ENCODE measurements at places on chromosomes 3 and 15. TPM values are rescaled to one million over a fixed set of nuclear protein-coding genes. Genes with fewer than 3 reads are reported as not detected.

GRCh38 chr3:129690963-129691362 lies 84.5 kb upstream of the PLXND1 start:
- no peak for DNase-seq

DNA sequence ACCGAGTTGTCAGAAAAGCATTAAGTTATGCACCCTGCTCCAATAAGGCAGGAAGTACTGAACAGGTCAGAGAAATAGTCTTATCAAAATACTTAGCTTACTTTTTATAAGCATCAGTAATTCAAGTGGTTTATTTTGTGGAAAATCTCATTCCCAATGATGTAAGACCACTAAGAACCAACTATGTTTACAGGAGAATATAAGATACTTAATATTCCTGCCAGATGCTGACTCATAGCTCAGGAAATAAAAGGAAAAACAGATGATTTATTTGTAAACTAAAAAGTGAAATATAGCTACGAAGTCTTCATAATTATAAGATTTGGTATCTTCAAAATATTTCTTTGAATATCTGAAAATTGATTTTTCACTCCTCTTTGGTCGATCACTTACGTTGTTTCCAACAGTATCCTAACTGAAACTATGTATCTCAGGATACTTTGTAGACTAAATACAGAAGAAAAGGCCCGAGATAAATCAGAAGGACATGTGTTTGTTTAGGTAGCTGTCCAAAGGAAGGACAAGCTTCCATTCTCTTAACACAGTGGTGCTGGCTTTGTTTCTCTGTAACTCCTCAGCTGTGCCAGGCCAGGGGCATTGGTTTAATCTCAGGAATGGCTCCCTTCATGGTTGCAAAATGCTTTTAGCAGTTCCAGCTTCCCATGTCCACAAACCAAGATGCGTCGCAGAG lies 295.8 kb downstream of the GBE1 start:
- DNase-seq, result no peak

DNA sequence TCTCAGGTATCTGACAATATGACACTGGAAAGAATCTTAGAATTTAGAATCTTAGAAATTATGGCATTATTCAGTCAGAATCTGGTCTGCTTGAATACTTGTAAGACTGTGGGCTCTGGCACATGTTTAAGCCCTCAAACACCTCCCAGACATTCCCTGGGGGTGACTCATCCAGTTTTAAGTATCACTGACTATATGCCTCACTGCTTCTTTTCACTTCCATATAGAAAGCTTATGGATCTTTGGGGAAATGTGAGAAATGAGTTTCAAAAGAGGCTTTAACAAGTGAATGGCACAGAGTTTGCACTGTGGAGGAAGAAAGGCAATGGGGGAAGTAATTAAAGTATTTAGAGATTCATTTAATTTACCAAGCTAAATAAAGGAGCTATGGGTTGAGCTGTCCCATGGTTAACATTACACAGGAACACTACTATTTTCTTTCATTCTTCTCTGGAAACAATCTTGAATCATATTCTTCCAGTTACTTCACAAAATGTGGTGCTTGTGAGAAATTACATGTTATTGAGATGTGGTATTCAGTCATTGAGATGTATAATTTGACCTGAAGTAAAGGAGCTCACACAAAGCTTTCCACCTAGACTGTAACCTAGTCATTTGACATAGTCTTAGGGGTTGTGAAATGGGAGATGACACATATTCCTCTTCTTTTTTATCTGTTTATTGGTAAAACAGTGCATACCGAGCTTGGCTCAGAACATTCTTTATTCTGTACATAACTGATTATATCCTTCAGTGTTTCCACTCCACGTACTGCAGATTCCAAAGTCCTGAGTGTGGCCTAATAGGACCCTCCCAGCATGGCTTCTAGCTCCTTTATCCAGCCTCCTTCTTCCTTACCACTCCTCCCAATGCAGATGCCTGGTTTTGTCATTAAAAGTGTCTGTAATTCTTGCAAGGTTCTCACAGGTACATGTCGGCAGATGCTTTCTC lies 544.6 kb upstream of the NECTIN3 start:
- no peak for DNase-seq

GRCh38 chr15:30921781-30922479 lies 18.2 kb downstream of the FAN1 start:
- no peak for DNase-seq

- DNase-seq, result no peak
These were observed 165.8 kb upstream of the SLC2A2 start for GRCh38 chr3:171192176-171192854.

- DNase-seq, result no peak
These were observed 243.2 kb downstream of the MBNL1 start for GRCh38 chr3:152511904-152512303.

GRCh38 chr15:23910030-23910429 lies 222.9 kb upstream of the NDN start:
- DNase-seq, result no peak

DNA sequence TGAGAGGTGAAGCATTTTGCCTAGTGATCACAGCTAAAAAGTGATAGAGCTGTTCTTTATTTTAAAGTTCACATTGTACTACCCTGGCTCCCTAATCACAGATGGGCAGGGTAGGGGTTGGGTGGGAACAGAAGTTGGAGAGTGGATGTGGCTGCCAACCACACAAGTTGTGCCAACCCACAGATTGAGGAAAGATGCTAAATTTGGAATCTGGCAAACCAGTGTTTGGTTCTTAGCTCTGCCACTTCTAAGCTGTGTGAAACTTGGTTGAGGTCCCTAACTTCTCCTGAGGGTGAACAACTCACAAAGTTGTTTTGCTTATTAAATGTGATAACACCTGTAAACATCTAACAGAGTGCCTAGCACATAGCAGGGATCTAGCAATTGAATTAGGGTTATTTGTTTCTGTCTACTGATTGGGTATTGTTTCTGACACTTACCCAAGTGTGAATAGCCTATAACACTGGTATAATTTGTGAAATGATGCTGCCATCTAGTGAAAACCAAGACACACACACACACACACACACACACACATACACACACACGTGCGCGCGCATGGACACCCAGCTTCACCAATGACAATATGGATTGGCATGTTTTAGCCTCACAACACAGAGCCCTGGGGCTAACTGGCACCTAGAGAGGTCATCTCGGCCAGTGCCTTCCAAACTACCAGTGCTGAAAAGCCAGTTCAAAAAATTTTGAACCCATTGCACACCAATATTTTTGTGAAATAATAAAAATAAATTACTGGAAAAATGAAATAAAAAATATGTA lies 25.3 kb downstream of the ADGRG7 start:
- no peak for DNase-seq

DNA sequence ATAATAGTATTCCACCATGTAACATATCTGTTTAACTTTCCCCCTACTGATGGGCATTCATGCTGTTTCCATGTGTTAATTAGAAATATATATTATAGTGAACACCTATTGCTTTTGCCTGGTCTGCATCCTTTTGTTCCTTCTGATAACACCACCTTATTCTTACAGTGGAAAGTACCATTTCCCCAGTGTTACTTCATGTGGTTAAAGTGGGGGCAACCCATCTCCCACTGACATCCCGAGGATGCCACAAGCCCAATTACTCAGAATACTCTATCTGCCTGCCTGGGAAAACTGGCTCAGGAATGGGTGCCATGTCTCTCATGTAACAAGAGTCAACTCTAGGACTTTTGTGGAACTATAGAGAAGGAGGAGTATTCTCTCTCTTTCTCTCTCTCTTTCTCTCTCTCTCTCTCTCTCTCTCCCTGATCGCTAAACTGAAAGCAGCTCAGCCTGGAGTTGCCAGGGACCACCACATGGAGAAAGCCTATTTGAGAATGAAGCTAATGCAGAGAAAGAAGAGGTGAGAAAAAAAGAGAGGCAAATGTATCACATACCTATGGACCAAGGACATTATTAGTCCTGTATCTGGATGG lies 66.4 kb upstream of the PPIB start:
- no peak for DNase-seq

DNA sequence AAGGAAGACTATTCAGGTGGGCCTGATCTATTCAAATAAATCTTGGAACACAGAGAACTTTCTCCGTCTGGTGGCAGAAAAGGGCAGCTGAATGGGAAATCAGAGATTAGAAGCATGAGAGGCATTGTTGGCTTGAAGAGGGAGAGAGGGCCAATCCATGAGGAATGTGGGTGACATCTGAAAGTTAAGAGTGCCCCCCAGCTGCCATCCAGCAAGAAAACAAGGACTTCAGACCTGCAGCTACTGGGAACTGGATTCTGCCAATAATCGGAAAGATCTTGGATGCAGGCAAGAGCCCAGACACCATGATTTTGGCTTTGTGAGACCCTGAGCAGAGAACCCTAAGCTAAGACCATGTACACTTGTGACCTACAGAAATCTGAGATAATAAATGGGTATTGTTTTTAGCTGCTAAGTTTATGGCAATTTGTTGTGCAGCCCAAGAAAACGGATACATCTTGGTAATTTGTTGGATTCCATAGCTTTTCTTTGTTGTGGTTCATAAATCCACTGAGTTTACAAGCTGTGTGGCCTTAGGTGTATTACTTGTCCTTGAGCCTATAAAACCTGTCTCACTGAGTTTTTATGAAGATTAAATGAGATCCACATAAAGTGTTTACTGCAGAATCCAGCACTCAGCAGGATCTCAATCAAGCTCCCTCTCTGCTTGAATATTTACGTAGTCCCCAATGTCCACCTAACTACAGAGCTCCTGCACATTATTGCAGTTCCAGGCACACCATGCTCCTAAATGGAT lies 82.1 kb upstream of the PRTG start:
- DNase-seq, result no peak

- peak; percentile 51 for DNase-seq
These were observed 69.0 kb downstream of the RAB7A start for GRCh38 chr3:128794770-128795649.

- DNase-seq, result no peak
These were observed 114.0 kb downstream of the LRRC28 start for GRCh38 chr15:99365242-99365641.

GRCh38 chr3:83011481-83011880 lies 1250.0 kb upstream of the GBE1 start:
- DNase-seq, result no peak

DNA sequence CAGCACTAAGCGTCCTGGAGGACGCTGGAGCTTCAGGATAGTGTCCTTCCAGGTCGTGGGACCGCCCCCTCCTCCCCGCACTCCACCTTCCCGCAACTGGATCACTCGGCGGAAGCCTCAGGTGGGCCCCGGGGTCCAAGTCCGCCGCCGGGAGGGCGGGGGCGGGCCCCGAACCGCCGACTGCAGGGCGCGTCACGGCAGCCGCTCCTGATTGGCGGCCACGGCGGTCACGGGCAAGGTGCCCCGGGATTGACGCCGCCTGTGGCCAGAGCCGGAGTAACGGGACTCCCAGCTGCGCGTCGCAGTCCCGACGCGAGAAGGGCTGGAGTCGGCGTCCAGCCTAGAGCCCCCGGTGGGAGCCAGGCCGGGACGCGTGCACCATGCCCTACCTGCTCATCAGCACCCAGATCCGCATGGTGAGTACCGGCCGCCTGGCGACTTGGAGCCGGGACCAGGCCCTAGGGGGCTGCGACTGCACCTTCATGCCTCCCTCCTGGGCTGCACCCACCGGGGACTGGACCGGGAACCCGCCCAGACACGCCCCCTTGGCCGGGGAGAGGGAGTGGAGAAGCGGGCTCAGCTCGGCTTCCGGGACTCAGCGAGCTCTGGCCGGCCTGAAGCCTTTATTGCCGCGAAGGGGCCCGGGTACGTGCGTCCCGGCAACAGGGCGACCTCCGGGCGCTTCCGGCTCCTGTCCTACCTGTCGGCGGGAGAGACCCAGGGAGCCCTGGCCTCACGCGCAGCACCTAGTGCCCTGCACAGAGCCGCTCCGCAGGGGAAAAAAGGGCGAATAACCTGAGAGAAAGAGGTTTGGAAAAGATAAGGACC lies at the start of gene GCHFR:
Gene GCHFR (plus strand): TSS at position 268 of the 828 bp plus-strand sequence. CDS start 113 bp downstream, at position 381.
- DNase-seq, result peak; percentile 48

- no peak for DNase-seq
These were observed 48.3 kb downstream of the PARP14 start for GRCh38 chr3:122728756-122729514.

DNA sequence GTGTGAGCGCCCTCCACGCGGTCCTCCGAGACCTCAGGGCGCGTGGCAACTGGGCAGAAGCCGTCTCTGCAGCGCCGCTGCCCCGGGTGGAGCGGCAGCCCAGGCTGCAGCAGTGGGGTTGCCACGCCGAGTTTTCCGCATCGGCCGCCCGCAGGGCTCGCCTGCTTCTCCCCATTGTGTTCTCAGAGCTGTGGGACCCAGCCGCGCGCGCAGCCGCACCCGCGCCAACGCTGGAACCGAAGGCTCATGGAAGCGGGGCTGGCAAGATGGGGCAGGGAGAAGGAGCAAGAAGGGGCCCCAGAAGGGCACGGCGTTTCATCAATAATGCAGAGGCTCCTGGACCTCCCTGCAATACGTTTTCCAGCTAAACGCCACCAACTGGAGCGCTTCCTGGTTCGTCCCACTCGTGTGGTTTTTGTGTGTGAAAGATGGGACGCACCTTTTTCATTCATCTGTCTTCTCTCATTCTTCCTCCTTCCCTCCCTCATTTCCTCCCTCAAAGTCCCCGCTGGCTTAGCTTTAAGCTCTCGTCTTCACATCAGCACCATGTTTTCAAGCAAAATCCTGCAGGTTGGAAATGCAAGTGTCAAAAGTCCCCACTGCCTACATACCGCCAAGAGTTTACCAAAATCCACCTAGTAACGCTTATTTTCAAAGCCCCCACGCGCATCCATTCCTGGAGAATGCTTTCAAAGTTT lies 1.2 kb downstream of the ROBO1 start:
- no peak for DNase-seq

GRCh38 chr3:58042947-58043707 lies 34.9 kb downstream of the FLNB start:
- no peak for DNase-seq

GRCh38 chr15:31412824-31413223 lies 86.2 kb downstream of the KLF13 start:
- no peak for DNase-seq

DNA sequence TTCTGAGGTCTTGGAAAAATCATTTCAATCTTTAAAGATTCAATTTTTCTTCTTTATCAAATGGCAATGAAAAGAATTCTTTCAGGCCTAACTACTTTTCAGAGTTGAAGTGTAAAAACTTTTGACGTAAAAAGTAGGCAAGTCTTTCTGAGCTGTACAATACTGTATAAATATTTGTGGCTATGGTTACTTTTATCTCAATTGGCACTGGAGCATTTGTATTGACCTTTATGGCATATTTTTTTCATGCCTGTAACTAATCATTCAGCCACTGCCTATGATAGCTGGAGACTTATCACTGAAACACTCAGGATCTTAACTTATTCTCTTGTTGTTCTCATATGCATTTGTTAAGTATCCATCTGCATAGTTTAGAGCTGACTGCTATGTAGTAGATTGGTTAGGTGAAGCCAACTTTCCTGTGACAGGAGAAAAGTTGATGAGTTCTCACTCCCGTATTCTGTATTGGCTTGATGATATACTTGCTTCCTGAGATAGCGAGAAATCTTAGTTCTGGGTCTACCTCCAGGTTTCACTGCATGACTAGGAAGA lies 290.4 kb upstream of the TBL1XR1 start:
- no peak for DNase-seq

The MYRIP gene
- total RNA-seq, result not detected

The TM4SF18 gene
- not detected for total RNA-seq

The NOX5 gene
- total RNA-seq, result not detected

The SPATA12 gene
- not detected for total RNA-seq

The OR4F15 gene
- not detected for total RNA-seq

The MRAS gene
- total RNA-seq, result 0.34 TPM

The MORC1 gene
- not detected for total RNA-seq

The NECTIN3 gene
- 2.4 TPM for total RNA-seq

The TTC23 gene
- 1.6 TPM for total RNA-seq

The CPLX3 gene
- total RNA-seq, result 0.23 TPM

The FRMD4B gene
- 16.3 TPM for total RNA-seq

The TRIM71 gene
- total RNA-seq, result 0.18 TPM

The SYNPR gene
- total RNA-seq, result not detected

All from activated T-cell treated with anti-CD3 and anti-CD28 coated beads, Interleukin-2, amount 50 U/mL, for 4 hours (primary cell).